ENCODE measurements at places on chromosomes 3 and 15. TPM values are rescaled to one million over a fixed set of nuclear protein-coding genes. Genes with fewer than 3 reads are reported as not detected.

DNA sequence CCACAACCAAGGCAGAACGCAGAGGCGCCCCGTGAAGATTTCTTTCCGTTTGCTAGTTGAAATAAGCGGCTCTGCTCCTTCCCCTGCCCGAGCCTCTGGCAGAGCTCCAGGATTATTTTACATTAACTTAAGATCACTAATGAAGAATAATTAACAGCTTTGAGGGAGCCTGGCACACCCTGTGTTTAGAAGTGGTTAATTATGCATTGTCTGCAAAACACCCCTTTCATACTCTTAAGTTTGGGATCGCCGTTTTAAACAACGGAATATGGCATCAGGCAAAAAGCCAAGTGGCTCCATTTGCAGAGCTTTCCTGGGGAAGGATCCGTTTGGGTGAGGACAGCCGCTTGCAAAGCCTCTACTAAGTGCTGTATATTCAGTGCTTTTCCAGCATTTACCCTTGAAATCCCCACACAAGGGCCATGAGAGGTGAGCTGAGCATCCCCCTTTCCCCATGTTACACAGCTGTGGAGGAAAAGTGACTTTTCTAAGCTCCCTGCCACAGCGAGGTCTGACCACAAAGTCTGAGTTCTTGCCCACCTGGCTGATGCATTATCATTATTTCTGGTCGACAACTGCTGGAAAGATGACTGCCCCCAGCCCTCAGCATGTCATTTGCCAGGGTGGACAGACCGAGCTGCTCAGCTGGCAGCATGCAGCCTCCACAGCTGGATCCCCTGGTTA lies 33.9 kb downstream of the IQSEC1 start:
- no peak overlapping the region for H3K4me3 ChIP-seq
- DNase-seq, result no peak
- H3K27me3 ChIP-seq, result no peaks in the 10 kb centered on the region
- H3K4me1 ChIP-seq, result peaks cover 15% of the 10 kb centered on the region

Gene CLDN11
- total RNA-seq, result not detected

GRCh38 chr15:61749169-61749568 lies 311.1 kb downstream of the VPS13C start:
- H3K36me3 ChIP-seq, result no peaks in the 10 kb centered on the region
- no peak overlapping the region for H3K27ac ChIP-seq
- DNase-seq, result no peak
- no peaks in the 10 kb centered on the region for H3K4me1 ChIP-seq
- H3K27me3 ChIP-seq, result peaks cover 2% of the 10 kb centered on the region
- no peak overlapping the region for H3K4me3 ChIP-seq

Gene KBTBD13
- total RNA-seq, result not detected

GRCh38 chr3:142958707-142959106 lies 4.8 kb downstream of the PAQR9 start:
- peaks cover 58% of the 10 kb centered on the region for H3K27me3 ChIP-seq
- H3K4me1 ChIP-seq, result peaks cover 7% of the 10 kb centered on the region
- no peak overlapping the region for H3K27ac ChIP-seq
- peaks cover 2% of the 10 kb centered on the region for H3K36me3 ChIP-seq
- no peak overlapping the region for H3K4me3 ChIP-seq

Gene ASB14
- total RNA-seq, result not detected

GRCh38 chr15:62279041-62279440 lies 114.0 kb upstream of the C2CD4B start:
- no peaks in the 10 kb centered on the region for H3K4me1 ChIP-seq
- no peak for DNase-seq

DNA sequence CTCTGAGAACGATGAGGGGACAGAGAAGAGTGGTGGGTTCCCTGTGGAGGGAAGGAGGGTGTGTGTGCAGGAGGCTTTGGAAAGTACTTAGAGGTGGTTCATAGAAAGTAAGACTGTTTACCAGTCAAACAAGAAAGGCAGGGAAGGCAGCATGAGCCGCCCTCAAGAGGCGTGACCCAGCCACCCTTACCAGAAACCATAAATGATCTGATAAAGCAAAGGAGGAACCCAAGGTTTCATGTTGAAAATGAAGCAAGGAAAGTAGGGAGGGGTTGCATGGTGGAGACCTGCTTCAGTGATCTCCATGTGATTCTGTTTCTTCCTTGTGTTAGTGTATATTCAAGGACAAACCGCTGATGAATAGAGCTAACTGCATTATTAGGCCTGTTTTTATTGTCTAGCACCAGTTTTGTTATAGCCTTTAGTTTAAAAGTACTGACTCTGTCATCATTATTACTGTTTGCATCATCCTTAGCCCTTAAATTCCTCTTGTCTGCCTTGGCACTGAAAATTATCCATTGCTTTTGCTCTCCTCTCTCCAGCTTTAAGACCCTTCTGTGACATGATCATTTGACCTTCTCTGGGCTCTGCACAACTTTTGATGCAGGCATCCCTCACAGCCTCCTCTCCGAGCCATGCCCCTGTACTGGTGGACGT lies 96.1 kb downstream of the STAC start:
- no peak for DNase-seq
- H3K4me1 ChIP-seq, result no peaks in the 10 kb centered on the region
- H3K4me3 ChIP-seq, result no peak overlapping the region

DNA sequence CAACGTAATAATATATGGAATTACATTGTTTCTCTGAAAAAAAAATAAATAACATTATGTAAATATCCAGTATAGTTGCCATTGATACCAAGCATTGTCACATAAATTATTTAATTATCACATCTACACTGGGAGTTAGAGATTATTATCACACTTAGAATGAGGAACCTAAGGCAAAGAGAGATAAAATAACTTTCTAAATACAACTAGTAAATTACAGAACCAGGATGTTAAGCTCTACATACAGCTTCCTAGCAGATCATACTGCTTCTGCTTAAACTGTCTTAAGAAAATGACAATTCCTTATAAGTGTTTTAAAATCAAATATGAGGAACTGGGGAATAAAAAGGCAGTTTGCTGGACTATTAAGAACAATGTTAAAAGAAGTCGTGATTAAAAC lies 104.5 kb downstream of the NSUN3 start:
- H3K27ac ChIP-seq, result no peak overlapping the region
- no peaks in the 10 kb centered on the region for H3K4me1 ChIP-seq
- no peak for DNase-seq
- H3K27me3 ChIP-seq, result peaks cover 2% of the 10 kb centered on the region

Gene SPPL2A
- 77.9 TPM for total RNA-seq

GRCh38 chr3:30777426-30778113 lies 116.9 kb downstream of the GADL1 start:
- H3K27ac ChIP-seq, result no peak overlapping the region
- H3K4me3 ChIP-seq, result no peak overlapping the region
- H3K36me3 ChIP-seq, result no peaks in the 10 kb centered on the region
- no peaks in the 10 kb centered on the region for H3K4me1 ChIP-seq
- peaks cover 21% of the 10 kb centered on the region for H3K27me3 ChIP-seq

Gene FBXL22
- 0.66 TPM for total RNA-seq

DNA sequence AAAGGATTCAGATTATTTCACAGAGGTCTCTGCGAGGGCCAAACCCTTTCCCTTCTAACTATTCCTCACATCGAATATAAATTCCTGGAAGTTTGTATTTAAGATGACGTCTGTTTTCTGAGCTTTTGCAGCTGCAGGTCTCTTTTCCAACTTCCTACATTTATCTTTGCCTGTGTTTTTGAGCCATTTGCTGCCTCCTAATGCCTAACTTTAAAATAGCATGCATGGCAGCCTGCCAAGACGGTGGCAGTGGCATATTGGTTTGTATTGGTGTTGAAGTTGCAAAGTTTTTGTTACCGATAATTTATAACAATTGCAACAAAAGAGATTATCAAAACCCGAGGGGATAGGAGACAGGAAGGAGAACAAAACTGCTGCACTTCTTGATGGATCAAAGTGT lies 187.1 kb upstream of the DNAJC19 start:
- no peaks in the 10 kb centered on the region for H3K36me3 ChIP-seq
- H3K4me3 ChIP-seq, result no peak overlapping the region
- H3K27ac ChIP-seq, result no peak overlapping the region
- DNase-seq, result peak; percentile 25

- H3K4me3 ChIP-seq, result no peak overlapping the region
- peaks cover 28% of the 10 kb centered on the region for H3K27me3 ChIP-seq
- peak; percentile 82 for DNase-seq
Measured at GRCh38 chr3:184540777-184541681, 20.6 kb upstream of the EPHB3 start.

GRCh38 chr3:42036483-42036823 lies 54.7 kb upstream of the TRAK1 start:
- no peak overlapping the region for H3K4me3 ChIP-seq
- peaks cover 10% of the 10 kb centered on the region for H3K36me3 ChIP-seq
- H3K27me3 ChIP-seq, result no peaks in the 10 kb centered on the region
- no peaks in the 10 kb centered on the region for H3K4me1 ChIP-seq
- no peak for DNase-seq

DNA sequence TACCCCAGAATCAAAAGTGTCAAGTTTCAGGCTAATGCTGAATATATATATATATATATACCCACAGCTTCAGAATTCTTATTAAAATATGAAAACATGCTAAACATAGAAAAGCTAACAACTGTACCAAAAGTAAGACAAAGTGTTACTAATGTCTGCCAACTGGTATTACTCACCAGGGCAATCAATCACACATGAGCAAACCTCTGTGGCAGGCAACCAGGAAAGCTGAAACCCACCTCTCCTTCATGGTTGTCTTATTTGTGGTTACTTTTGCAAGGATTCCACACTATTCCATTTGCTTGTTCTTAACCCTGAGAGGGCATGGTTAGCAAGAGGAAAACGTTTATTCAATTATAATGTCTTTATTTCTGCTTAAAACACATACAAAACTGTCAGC lies 512.3 kb upstream of the MDFIC2 start:
- no peak overlapping the region for H3K4me3 ChIP-seq
- H3K4me1 ChIP-seq, result no peaks in the 10 kb centered on the region
- H3K36me3 ChIP-seq, result no peaks in the 10 kb centered on the region
- no peak for DNase-seq
- no peaks in the 10 kb centered on the region for H3K27me3 ChIP-seq
- H3K27ac ChIP-seq, result no peak overlapping the region

GRCh38 chr3:194713299-194714136 lies 27.8 kb downstream of the FAM43A start:
- H3K27ac ChIP-seq, result no peak overlapping the region
- peaks cover 4% of the 10 kb centered on the region for H3K4me1 ChIP-seq
- no peaks in the 10 kb centered on the region for H3K36me3 ChIP-seq
- no peaks in the 10 kb centered on the region for H3K27me3 ChIP-seq

- no peak for DNase-seq
- H3K36me3 ChIP-seq, result no peaks in the 10 kb centered on the region
- H3K4me1 ChIP-seq, result no peaks in the 10 kb centered on the region
- H3K27me3 ChIP-seq, result peaks cover 25% of the 10 kb centered on the region
Measured at GRCh38 chr15:84111575-84111974, 124.0 kb upstream of the GOLGA6L4 start.

Gene WDR5B
- 4.5 TPM for total RNA-seq

DNA sequence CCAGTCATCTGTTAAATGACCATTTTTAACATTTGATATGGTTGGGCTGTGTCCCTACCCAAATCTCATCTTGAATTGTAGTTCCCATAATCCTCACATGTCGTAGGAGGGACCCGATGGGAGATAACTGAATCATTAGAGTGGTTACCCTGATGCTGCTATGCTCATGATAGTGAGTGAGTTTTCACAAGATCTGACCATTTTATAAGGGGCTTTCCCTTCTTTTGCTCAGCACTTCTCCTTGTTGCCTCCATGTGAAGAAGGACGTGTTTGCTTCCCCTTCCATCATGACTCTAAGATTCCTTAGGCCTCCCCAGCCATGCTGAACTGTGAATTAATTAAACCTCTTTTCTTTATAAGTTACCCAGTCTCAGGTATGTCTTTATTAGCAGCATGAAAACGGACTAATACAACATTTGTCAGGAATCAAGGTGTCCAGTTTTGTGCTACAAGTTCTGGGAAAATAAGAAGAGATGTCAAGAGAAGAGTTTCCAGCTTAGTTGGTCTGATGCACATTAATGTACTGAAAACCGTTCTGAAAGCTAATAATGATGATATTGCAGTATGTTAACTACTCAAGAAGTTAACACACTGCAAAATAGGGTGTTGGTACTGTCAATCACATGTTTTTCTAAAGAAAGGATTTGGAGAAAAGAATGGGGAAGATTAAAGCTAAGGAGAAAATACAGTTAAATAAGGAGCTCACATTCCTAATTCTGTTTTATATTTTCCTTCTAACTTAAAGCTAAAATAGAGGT lies 67.9 kb downstream of the ATP8B4 start:
- no peaks in the 10 kb centered on the region for H3K27me3 ChIP-seq
- H3K4me1 ChIP-seq, result peaks cover 16% of the 10 kb centered on the region
- DNase-seq, result no peak
- peaks cover 27% of the 10 kb centered on the region for H3K36me3 ChIP-seq
- no peak overlapping the region for H3K4me3 ChIP-seq
- no peak overlapping the region for H3K27ac ChIP-seq

Gene CDCP1
- 16.4 TPM for total RNA-seq

DNA sequence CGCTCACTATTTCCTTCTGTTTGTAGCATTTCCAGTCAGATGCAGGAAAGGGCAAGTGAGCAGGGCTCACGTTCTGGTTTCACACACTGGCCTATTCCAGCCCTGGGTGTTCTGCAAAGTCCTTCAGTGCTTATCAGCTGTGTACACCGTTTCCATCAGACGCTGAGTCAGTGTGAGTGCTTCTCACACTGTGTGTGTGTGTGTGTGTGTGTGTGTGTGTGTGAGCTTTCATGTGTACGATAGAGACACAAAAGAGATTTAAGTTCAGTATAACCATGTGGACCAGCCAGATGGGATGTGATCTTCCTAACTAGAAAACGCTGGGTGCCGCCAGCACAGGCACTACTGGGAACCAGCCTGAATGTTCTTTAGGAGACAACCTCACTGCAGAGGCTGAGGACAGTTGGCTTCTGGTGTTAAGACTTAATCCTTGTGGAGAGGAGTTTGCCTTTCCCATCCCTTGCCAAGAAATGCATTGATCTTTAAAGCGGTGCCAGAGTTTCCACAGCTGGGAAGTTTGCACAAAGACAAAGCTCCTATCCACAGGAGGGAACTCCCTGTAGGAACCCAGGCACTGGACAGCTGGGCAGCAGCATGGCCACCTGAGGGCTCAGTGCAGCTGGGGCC lies 3.9 kb upstream of the CHSY1 start:
- H3K36me3 ChIP-seq, result peaks cover 5% of the 10 kb centered on the region
- no peak overlapping the region for H3K4me3 ChIP-seq
- peaks cover 41% of the 10 kb centered on the region for H3K4me1 ChIP-seq
- no peak overlapping the region for H3K27ac ChIP-seq

- H3K36me3 ChIP-seq, result peaks cover 23% of the 10 kb centered on the region
- no peaks in the 10 kb centered on the region for H3K27me3 ChIP-seq
- H3K4me3 ChIP-seq, result no peak overlapping the region
Measured at GRCh38 chr3:11591391-11592282, 52.1 kb downstream of the VGLL4 start.

Gene TMEM266
- not detected for total RNA-seq

Gene GNAI2
- 531 TPM for total RNA-seq

- H3K27ac ChIP-seq, result no peak overlapping the region
- no peak for DNase-seq
- peaks cover 4% of the 10 kb centered on the region for H3K27me3 ChIP-seq
- H3K4me3 ChIP-seq, result no peak overlapping the region
Measured at GRCh38 chr15:98519767-98520550, 128.4 kb upstream of the IGF1R start.

- DNase-seq, result no peak
- peaks cover 20% of the 10 kb centered on the region for H3K36me3 ChIP-seq
- no peaks in the 10 kb centered on the region for H3K27me3 ChIP-seq
- H3K27ac ChIP-seq, result no peak overlapping the region
Measured at GRCh38 chr3:52195823-52196331, 2.1 kb upstream of the ALAS1 start.
